Cerebellar cortex (tissue), 1 donor: ENCODE measurements at places on chromosomes 5 and 9.

DNA sequence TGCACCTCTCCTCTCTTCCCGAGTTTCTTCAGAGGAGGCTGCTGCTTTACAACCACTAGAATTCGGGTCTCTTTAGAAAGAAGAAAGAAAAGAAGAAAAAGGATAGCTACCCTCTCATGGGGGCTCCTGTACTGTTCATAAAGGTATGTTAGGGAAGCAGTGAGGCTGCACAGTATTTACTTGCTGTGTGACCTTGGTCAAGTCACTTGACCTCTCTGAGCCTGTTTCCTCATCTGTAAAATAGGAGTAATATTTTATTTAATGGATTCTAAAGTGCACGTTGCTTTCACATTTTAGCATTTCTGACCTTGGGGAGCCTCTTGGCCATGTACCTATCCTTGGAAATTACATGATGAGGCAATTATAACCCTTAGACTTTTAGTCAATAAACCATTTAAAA lies 88.8 kb downstream of the SETX start:
- DNase-seq, result no peak

DNA sequence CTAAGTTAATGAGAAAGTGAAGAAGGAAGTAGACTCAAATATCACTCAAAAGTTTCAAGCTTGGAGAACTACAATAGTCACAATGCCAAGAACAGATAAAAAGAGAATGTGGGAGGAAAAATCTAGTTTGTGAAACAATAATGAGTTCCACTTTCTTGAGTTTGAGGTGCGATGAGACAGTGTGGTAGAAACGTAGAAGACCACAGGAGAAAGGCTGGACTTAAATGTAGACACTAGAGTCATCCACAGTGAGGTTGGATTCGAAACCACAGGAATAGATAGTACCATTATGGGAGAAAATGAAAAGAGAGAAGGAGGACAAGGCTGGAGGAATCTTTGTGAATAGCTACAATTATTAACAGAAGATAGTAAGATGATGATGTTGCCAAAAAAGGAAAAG lies 141.1 kb upstream of the LRRTM2 start:
- no peak for DNase-seq

GRCh38 chr5:59999056-59999455 lies 105.5 kb upstream of the PDE4D start:
- no peak for DNase-seq

GRCh38 chr5:43191740-43192557 lies at the start of gene NIM1K:
TSS of gene NIM1K (plus strand) at chr5:43192225. CDS start at chr5:43245776, 53,551 bp downstream.
- peak; percentile 76 for DNase-seq

- no peak for DNase-seq
Observed at GRCh38 chr5:109880907-109881685, 191.4 kb downstream of the MAN2A1 start.

GRCh38 chr5:97877588-97877987 lies 694.5 kb upstream of the RIOK2 start:
- no peak for DNase-seq

GRCh38 chr5:55036477-55036876 lies 12.4 kb downstream of the GZMK start:
- no peak for DNase-seq

DNA sequence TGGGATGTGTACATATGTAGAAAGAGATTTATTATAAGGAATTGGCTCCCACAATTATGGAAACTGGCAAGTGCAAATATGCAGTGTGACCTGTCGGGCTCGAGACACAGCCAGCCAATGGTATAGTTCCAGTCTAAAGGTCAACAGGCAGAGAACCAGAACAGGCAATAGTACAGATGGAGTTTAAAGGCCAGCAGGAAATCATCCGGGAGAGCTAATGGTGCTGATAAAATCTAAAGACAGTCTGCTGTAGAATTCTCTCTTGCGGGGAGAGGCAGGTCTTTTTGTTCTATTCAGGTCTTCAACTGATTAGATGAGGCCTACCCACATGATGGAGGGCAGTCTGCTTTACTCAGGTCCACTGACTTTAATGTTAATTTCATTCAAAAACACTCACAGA lies 21.8 kb downstream of the ANKRD31 start:
- no peak for DNase-seq

- peak; percentile 81 for DNase-seq
Observed at GRCh38 chr5:141560151-141560550, 58.6 kb downstream of the DIAPH1 start.

GRCh38 chr5:179696603-179697002 lies 2.2 kb upstream of the CANX start:
- no peak for DNase-seq

GRCh38 chr9:14097215-14097614 lies 216.7 kb downstream of the NFIB start:
- DNase-seq, result no peak

DNA sequence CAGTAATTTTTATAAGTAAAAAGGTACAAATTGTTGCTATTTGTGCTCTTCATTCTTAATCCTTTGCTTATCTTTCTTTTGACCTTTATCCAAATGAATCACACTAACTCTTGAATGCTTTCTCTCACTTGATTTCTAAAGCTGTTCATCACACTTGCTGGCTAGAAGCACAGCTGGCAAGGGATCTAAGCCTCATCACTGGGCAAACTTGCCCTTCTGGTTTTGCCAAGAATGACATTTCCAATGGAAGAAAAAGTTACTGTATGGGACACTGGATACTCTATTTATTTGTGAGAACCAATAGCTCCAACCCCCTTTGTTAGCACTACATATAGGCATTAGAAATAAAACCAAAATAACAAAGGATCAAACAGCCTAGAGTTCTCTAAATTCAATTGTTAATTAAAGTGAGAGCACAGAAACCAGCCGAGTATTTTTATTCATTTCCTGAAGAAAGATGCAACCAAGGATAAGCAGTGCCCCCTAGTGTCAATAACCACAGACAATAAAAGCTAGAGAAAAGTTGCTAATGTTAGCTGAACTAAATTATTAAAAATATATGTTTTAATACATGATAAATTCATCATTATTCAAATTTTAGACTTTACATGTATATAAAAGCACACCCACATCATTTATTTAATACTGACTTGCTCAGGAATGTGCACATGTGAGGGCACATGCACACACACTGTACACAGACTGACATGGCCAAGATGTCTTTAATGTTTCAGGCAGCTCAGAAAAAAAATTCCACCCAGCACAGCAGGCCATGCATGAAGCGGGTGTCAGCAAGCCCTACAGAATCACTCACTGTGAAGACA lies 59.8 kb upstream of the POU5F2 start:
- DNase-seq, result peak; percentile 81

DNA sequence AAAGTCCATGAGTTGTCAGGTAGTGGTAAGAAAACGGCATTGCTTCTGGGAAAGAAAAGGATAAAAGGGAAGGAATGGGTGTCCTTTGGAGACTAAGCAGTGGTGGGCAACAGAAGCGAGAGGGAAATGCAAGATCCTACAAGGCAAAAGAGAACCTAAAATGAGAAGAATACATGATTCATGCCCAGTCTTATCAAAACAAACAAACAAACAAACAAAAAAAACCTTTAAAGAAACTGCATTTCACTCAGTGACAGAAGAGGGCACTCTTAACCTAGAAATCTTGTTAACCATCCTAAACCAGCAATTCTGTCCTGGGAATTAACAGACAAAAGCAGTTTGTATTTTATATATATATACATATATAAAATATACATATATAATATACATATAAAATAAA lies 88.5 kb downstream of the SUSD1 start:
- peak; percentile 58 for DNase-seq
